ENCODE measurements at places on chromosomes 12 and 14.

DNA sequence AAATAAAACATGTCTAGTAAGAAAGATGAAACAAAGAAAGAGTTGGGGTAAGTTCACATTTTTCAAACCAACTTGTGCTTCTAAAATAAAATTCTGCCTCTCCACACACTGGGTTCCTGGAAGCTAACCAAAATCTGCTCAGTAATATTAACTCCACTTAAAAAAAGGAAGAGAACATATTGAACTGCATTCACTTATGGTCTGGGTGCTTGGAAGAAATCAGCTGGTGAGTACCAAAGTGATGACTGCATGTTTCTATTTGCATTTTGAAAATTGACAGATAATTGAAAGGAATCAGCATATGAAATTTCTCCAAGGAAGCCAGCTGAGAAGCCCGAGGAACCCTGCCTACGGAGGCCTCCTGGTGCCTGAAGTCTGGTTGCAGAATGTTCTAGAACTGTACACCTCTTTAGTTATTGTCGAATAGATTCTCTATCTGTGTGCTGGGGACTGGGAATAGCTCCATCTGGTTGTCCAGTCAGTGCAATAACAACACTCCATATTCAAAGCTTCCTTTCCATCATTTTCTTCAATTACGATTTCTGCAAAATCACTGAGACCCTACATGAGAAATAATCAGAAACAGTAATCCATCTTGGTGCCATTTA is 836.1 kb downstream of the VRK1 start:
- no peak for DNase-seq

DNA sequence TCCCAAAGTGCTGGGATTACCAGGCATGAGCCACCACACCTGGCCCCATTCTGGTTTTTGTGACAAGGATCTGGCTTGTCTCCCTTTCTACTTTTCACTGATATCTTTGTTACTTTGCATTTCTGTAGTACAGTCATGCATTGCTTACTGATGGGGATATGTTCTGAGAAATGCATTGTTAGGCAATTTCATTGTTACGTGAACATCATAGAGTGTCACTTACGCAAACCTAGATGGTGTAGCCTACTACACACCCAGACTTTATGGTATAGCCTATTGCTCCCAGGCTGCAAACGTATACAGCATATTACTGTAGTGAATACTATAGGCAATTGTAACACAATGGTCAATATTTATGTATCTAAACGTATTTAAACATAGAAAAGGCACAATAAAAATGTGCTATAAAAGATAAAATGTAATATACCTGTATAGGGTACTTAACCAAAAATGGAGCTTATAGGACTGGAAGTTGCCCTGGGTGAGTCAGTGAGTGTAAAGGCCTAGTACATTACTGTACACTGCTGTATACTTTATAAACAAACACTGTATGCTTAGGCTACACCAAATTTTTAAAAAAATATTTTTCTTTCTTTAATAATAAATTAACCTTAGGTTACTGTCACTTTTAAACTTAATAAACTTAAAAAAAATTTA is 16.0 kb downstream of the MRPL42 start:
- no peak for DNase-seq

DNA sequence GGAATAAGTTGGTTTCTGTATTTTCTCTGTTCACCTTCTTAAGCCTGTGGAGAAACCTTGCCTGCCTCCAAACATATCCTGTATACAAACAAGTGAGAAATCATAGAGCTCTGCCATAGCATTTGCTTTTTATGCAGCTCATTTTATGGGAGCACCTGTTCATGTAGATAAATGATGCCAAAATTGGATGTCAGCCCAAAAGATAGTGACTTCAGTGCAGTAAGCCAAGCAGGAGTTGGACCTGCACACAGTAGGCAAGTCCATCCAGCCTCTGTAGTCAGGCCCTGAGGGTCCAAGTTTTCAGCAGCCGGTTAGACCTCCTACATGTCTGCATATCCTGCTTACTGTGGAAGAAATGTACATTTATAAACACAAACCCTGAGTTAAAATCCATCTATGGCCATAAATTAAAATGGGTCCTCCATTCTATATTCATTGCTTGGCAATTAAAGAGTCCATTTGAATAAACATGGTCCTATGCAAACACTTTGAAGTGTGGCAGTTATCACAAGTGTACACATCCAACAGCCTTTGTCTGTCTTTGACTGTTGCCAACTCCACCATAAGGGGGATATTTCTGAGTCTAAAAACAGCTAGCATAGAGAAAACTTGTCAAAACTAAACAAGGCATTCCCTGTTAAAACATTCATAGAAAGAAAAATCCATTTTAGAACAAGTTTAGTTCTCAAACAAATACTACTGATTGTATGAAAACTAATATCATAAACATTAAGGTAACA is 847.8 kb downstream of the RPS29 start:
- no peak for DNase-seq

DNA sequence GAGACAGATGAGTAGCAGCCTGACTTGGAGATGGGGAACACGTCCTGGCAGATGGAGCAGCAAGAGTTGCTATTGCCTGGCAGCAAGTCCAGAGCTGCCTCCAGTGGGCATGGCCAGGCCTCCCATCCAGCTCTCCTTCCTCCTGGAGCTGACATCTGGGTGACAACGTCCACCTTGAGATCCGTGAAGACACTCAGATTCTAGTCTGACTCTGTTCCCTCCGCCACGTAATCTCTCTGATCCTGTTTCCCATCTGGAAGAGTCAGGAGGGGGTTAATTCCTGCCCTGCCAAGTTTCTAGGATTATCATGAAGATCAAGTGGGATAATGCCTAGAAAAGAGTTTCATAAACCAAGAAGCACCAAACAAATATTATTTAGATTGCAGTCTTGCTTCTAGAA is 65.3 kb upstream of the FAM181A start:
- no peak for DNase-seq

DNA sequence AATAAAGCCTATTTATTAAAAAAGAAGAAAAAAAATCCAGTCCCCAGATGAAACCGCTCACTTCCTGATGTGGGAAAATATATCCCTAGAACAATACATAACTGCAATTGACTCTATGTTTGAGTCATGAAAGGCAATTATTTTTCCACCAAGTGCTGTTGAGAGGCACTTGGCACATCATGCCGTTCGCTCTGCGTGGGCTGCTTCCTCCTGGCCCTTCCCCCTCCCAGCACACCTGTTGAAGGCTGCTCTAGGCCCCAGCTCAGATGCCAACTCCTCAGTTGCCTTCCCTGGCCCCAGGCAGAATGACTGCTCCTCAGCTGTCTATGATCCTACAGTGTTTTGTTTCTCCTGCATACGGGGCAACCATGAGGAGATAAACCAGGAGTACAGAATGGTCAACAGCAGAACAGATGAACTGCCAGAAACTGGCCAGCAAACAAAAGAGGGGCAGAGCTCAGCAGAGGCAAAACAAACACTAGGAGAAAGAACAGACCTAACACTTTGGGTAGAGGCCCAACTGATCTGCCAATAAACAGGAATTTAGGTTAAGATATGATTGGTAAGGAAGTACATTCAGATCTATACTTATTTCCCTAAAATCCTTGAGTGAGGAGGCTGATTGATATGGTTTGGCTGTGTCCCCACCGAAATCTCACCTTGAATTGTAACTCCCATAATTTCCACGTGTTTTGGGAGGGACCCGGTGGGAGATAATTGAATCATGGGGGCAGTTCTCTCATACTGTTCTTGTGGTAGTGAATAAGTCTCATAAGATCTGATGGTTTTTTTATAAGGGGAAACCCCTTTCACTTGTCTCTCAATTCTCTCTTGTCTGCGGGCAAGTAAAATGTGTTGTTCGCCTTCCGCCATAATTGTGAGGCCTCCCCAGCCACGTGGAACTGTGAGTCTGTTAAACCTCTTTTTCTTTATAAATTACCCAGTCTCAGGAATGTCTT is 58.6 kb downstream of the SLC38A1 start:
- no peak for DNase-seq

GRCh38 chr14:72613231-72613974 is 280.5 kb downstream of the DPF3 start:
- no peak for DNase-seq

GRCh38 chr12:65324056-65324455 is 45.6 kb downstream of the MSRB3 start:
- DNase-seq: no peak

DNA sequence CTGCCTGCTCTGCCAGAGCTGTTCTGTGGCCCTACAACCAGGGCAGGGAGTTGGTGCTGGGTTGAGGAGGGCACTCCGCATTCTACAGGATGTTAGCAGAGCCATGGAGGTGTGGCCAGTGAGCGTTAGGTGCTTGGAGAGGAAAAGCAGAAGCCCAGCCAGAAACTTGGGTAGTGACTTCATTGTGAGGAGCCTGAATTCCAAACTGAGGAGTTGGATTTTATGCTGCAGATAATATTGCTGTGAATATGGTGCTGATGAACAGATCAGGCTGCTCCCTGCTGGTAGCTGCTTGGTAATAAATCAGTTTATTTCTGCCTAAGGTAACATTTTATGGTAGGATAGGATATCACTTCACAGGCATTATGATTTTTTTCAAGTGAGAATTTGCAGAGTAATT is 7.1 kb upstream of the CCDC175 start:
- DNase-seq: peak; percentile 51

DNA sequence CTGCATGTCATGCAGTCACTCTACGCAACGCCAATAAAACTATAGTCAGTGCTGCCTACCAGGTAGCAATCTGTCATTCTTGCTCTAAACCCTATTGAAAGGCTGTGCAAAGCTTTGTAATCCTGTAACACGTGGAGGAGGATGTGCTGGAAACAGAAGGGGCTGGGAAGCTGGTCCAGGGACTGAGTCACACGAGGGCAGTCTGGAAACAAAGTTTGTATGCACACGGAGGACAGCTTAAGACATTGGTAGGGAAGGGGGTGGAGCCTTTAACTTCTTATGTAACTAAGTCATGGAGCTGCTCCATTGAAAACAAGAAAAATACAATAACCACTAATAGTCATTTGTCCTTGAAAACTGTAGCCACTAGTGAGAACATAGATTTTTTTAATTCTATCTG is 128.0 kb downstream of the BCAT1 start:
- DNase-seq: no peak

GRCh38 chr14:77565289-77565993 is 51.0 kb downstream of the SPTLC2 start:
- no peak for DNase-seq

DNA sequence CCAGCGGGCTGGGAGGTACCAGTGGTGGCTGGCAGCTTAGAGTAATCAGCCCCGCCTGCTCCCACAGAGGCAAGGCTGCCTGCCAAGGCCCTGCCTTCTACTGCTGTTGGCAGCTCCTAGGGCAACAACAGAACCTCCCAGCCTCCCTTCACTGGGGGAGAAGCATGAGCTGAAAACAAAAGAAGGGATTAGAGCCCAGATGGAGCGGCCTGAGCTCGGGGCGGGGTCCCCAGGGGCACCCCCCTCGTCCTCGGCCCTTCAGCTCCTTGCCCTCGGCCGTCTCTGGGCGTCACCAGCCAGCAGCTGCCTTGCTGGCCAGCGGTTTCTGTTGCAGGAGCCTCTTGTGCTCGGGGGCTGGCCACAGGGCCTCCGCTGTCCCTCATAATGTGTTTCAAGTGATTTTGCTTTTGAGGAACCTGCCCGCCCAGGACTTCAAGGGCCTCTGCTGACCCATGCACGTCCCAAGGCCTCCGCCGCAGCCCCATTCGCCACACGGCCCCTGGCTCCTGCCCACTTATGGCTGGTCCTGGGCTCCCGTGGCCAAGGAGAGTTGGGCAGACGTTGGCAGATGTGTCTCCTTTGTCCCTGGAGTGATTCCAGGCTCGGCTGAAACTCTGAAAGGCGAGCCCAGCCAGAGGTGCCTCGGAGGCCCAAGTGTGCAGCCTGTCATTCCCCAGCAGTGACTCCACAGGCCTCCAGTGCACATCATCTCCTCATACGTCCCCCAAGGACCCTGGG is 49.7 kb downstream of the PSMA6 start:
- DNase-seq: peak; percentile 93

DNA sequence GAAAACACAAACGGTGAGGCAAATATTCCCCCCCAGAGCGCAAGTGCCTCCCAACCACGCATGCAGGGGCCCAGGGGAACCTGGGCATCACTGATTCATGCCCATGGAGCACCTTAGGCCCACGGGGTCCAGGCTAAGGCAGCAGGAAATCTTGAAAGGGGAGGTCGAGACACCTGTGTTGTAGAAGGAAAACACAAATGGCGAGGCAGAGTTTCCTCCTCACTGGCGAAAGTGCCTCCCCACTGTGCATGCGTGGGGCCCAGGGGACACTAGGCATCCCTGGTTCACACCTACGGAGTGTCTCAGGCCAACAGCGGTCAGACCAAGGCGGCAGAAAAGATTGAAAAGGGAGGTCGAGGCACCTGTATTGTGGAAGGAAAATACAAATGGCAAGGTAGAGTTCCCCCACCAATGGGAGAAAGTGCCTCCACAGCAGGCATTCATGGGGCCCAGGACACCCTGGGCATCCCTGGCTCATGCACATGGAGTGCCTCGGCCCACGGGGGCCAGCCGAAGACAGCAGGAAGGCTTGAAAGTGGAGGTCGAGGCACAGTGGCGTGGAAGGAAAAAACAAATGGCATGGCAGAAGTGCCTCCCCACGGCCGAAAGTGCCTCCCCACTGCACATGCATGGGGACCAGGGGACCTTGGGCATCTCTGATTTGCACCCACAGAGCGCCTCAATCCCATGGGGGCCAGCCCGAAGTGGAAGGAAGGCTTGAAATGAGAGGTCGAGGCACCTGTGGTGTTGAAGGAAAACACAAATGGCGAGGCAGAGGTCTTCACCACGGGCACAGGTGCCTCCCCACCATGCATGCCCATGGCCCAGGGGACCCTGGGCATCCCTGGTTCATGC is 368.8 kb downstream of the ALG10 start:
- DNase-seq: no peak

DNA sequence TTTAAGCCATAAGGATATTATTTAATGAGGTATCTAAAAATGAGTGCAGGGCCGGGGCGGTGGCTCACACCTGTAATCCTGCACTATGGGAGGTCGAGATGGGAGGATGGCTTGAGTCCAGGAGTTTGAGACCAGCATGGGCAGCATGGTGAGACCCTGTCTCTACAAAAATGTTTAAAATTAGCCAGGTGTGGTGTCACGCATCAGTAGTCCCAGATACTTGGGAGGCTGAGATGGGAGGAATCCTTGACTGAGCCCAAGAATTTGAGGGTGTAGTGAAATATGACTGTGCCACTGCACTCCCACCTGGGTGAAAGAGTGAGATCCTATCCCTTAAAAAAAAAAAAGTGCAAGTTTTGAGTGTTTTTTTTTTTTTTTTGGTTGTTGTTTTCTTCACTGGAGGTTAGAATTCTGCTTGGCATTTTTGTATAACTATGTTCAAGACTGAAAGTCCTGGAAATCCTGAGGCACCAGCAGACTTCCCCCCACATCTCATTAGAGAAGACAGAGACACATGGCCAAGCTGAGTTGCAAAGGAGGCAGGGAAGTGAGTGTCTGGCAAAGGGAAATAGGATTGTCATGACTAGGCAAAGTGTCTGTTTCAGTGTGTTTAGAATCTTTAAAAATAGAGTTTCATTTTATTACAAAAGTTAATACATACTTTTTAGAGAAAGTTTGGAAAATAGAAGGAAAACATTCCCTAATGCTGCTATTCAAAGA is 53.5 kb upstream of the DUSP6 start:
- DNase-seq: no peak

Data from dorsolateral prefrontal cortex (tissue), 122 donors.